Posterior vena cava (tissue), 2 donors: ENCODE measurements at places on chromosomes 16 and 17.
A peak's percentile ranks its signal among the peaks of the same experiment; 100 is the strongest.

- no peak for DNase-seq
Measured at GRCh38 chr16:83554096-83554495, 253.7 kb upstream of the HSBP1 start.

GRCh38 chr17:80151333-80151732 lies 4.4 kb upstream of the EIF4A3 start:
- no peak for DNase-seq

- no peak for DNase-seq
Measured at GRCh38 chr16:16997349-16997748, 473.4 kb downstream of the XYLT1 start.

GRCh38 chr16:84879569-84880487 lies 60.0 kb downstream of the CRISPLD2 start:
- no peak for DNase-seq

DNA sequence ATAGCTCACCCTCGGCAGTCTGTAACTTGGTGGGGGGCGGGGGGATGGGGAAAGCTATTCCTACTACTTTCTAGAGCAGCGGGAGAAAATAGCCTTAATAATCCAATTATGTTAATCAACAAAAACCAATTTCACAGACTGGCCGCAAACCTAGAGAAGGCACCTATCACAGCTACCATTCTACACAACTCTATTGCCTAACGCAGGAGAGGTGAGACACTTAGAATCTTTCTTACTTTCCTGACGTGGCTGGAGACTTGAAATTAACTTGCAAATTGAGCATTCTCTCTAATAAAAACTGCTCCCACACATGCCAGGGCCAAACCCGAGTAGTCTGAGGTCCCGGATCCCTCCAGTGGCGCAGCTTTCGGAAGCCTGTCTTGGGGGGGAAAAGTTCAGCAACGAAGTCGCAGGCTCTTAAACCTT lies 794 bp downstream of the SMG6 start:
- DNase-seq = no peak

DNA sequence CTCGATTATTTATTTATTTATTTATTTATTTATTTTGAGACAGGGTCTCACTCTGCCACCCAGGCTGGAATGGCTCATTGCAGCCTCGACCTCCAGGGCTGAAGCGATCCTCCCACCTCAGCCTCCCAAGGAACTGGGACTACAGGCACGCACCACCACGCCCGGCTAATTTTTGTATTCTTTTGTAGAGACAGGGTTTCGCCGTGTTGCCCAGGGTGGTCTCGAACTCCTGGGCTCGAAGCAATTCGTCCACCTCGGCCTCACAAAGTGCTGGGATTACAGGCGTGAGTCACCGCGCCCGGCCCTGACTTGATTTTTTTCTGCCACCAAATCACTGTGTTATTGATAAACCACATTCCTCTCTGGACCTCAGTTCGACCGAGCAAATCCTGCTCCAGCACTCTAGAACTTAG lies 758 bp upstream of the RPL23A start:
- DNase-seq = no peak

GRCh38 chr16:88510091-88510994 lies 57.3 kb downstream of the ZFPM1 start:
- DNase-seq = no peak

- DNase-seq = peak; percentile 83
Measured at GRCh38 chr16:20901436-20902112, 1.0 kb downstream of the LYRM1 start.

GRCh38 chr17:21352221-21352980 lies 23.8 kb upstream of the KCNJ12 start:
- DNase-seq = peak; percentile 70

GRCh38 chr17:41695954-41696757 lies 7.5 kb downstream of the EIF1 start:
- DNase-seq = no peak

GRCh38 chr16:55062442-55062841 lies 131.8 kb downstream of the IRX5 start:
- no peak for DNase-seq

- DNase-seq = no peak
Measured at GRCh38 chr17:30334421-30334820, 564 bp upstream of the TMIGD1 start.

DNA sequence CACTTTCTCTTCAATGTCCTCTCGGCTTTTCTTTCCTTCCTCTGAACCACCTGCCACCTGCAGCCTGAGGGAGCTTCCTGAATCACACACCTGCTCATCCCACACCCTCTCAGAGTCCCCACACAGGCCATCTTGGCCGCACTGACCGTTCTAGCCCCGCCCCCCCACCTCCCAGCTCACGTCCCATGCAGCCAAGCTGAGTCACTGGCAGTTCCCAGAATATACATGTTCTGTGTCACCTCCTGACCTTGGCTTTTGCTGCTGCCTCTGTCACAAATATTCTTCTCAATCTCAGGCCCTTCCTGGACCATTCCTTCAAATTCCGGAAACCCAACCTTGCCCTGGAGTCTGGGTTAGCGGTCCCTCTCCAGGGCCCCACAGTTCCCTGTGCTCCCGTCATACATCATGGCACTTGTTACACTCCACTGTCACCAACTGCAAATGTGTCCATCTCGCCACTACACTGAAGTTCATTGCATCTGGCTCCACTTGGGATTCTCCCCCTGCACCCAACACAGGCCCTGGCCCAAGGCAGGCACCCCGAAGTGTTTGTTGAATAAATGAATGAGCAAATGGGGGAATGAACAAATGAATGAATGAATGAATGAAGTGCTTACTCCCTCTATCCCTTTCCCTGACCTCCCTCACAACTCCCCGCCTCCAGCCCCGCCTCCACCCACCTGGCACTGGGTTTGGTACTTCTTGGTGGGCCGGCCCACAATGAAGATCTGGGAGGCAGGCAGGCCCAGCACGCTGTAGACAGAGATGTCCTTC lies 12.8 kb downstream of the PIMREG start:
- DNase-seq = no peak

DNA sequence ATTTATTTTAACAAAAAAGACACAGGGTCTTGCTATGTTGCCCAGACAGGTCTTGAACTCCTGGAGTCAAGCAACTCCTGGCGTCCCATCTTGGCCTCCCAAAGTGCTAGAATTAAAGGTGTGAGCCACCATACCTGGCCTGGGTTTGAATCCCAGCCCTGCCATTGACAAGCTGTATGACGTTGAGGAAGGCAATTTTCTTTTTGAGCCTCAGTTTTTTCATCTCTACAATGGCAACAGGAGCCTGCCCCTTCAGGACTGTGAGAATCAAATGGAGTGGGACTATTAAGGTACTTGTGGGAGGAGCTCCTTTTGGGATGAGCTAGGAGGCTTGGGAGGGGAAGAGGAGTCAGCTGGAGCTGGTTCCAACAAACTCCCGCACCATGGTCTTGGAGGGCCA lies 6.2 kb downstream of the RARA start:
- DNase-seq = no peak

- DNase-seq = no peak
Measured at GRCh38 chr17:79457376-79457775, 153.5 kb downstream of the RBFOX3 start.

DNA sequence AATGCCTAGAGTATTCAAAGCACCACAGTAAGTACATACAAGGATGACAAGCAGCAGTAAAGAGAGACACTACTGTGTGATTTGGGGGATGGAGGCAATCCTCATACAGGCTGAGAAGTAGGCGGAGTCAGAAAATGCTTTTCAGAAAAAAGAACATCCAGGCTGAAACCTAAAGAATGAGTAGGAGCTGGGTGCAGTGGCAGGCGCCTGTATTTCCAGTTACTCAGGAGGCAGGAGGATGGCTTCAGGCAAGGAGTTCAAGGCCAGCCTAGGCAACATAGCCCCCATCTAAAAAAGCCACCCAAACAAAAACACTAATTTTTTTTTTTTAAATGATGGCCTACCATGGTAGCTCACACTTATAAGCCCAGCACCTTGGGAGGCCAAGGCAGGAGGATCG lies 10.3 kb downstream of the KANSL1 start:
- DNase-seq = no peak

DNA sequence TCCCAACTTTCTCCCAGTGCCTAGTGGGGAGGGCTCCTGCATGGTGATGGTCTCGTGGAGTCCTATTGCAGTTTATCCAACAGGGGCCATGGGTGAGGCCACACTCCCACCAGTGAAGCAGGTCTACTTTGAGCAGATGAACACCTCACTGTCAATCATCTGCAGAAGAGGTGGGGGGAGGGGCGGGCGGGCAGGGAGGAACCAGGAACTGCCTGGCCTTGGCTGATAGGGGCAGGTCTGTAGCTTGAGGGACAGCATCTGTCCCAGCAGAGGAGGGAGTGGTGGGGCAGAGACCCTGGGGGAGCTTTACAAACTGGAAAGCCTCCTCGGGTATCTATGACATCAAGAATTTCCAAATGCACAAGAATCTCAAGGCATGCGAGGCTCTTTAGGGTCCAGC lies 58.7 kb upstream of the ZNF423 start:
- no peak for DNase-seq

- DNase-seq = no peak
Measured at GRCh38 chr16:24552705-24553246, 13.4 kb downstream of the RBBP6 start.

- DNase-seq = no peak
Measured at GRCh38 chr16:47129755-47130435, 13.8 kb downstream of the NETO2 start.

DNA sequence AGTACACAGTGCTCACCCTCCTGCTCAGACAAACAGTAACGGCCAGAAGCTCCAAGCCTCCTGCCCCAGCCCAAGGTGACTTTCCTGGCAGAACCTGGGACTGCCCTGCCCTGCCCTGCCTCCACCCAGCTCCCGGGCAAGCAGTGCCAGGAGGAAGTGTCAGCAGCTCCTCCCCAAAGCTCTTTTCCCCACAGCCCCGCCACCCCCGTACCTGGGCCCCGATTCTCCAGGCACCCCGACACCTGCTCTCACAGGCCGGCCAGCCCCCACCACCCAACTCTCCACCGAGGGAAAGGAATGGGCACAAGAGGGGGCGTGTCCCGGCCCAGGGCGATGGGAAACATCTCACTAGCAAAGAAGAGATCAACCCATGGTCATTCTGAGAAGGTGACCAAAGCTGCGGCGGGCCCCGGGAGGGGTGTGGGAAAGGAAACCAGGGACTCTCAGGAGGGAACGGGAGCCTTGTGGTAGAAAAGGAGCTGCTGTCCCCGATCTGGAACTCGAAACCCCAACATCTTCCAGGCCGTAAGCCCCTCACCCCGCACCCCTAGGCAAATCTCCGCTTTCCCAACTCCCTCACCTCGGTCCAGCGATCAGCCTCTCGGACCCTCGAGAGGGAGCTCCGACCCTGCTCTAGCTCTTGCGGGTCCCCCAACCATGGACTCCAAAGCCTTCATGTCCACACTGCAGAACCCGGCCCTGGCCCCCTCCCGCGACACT lies 1.2 kb downstream of the BCAR1 start:
- DNase-seq = no peak

DNA sequence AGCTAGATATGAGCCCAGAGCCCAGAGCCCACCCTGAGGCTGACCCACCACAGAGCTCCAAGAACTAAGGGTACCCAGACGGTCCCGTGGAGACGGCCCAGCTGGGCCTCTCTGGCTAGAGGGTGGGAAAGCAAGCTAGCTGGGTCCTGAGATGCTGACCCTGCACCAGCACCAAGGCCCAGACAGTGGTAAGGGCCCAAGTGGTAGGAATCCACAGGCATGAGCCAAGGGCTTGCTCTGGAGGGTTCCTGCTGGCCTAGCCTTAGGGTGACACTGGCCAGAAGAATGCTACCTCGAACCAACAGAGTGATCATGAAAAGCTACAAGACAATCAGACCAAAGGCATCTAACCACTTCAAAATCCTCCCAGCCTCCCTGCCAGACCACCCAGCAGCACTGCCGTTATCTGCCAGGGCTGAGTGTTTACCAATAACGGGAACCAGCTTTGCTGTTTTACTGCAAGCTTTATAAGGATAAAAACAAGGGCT lies 13.2 kb downstream of the HIC1 start:
- no peak for DNase-seq

DNA sequence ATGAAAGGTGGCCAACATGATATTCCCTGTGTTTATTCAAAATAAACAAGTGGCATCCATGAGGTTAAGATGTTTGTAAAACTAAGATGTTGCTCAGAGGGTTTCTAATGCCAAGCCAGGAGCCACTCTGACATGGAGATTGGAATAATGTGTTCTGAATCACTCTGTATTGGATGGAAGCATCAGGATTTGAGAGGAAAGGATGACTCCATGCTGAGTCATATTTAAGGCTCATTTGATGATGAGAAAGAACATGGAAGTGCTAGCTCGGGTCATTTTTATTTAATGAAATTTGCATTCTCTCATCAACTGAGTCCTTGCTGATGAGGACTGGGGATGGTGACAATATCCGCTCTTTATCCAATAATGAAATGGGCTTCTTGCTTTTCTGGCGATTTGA lies 6.2 kb downstream of the VAT1L start:
- DNase-seq = no peak

- DNase-seq = no peak
Measured at GRCh38 chr16:31875112-31875803, 1.7 kb downstream of the ZNF267 start.

DNA sequence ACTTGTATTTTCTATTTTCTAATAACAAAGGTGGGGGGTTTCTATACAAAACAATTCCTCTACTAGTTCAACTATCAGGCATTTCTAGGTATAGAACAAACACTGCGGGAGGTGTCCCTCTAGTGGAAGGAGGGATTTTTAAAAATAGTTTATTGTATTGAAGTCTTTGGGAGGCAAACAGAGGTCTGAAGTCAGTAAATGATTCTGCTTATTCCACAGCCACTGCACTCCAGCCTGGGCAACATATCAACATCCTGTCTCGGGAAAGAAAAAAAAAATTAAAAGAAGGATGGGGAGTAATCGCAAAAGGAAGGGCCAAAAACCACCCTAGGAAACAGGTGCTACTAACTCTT lies 648 bp upstream of the ERCC4 start:
- DNase-seq = no peak

GRCh38 chr17:21001111-21001812 lies 41.5 kb downstream of the USP22 start:
- DNase-seq = no peak

DNA sequence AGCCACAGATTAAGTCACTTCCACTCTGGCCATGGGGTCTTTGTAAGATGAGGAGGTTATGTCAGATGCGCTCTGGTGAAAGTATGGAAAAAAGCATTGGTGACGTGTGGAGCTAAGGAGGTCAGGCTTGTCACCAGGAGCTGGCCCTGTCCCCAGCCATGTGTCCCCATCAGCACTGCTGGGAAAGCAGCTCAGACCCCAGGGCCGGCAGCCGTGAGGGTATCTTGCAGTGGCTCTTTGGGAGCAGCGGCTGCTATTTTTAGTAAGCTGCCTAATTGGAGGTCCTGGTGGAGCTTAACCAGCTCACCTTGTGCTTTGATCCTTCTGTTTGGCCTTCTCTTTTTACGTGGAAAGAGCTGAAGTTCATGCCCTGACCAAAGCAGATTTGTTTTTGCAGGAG lies 60.9 kb downstream of the MPRIP start:
- no peak for DNase-seq

DNA sequence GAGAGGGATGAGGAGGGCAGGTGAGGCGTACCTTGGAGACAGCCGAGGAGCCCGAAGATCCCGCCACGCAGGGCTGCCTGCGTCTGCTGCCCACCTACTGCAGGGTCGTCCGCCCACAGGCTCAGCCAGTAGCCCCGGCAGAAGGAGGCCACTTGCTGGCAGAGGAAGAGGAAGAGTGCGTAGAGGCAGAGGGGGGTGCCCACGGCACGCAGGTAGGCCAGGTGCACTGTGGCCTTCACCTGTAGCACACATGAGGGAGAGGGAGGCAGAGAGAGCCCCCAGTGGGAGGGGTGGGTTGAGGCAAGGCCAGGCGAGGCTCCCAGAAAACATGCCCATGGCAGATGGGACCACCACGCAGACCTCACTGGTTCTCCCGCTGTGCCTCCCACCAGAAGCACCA lies 53.7 kb downstream of the ABCC6 start:
- DNase-seq = no peak

- no peak for DNase-seq
Measured at GRCh38 chr17:19799796-19800195, 51.7 kb upstream of the ALDH3A1 start.
